Activated CD8-positive, alpha-beta memory T cell treated with anti-CD3 and anti-CD28 coated beads, Interleukin-2, amount 10 ng/mL, durations not matched to agents 7 days and 5 days (primary cell): ENCODE measurements at places on chromosomes 5 and 9. TPM values are rescaled to one million over a fixed set of nuclear protein-coding genes. Genes with fewer than 3 reads are reported as not detected.

GRCh38 chr9:14722391-14723035 lies at the start of gene CER1:
Gene CER1, minus strand, starts transcription at chr9:14722733. Its CDS starts 61 bp downstream, at chr9:14722672.
- peaks cover 21% of the 10 kb centered on the region for H3K27me3 ChIP-seq
- H3K36me3 ChIP-seq, result no peaks in the 10 kb centered on the region
- no peak within 1 kb of the TSS for H3K27ac ChIP-seq
- H3K4me3 ChIP-seq, result no peak within 1 kb of the TSS

DNA sequence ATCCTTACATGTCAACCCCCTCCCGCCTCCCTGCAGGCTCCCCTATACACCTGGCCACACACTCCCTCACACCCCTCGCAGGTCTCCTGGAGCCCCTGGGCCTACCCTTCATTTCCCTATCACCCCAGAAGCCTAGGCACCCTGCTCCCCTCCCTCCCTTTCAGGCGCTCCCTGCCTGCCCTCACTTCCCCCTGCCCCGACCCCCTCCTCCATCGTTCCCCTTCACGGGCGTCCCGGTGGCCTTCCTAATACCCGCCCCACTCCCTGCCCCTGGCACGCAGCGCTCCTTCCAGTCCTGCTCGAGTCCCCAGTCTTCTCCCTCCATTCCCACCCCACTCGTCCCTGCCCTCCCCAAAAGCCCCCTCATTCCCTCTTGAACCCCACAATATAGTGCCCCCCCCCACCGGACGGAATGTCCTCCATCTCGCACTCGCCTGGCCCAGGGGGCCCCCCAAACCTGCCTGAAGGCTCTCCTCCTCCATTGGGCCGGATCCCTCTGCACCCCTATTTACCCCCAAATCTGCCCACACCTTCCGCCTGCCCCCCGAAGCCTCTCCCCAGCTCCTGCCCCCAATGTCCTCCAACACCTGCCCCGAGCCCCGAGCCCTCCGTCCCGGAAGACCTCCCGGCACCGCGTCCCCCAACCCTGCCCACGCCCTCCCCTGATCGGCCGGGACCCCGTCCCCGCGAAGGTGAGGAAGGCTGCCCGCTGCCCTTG lies 746 bp downstream of the STRBP start:
- H3K27ac ChIP-seq, result no peak overlapping the region
- no peak for DNase-seq
- peaks cover 28% of the 10 kb centered on the region for H3K4me1 ChIP-seq
- H3K27me3 ChIP-seq, result peaks cover 3% of the 10 kb centered on the region
- no peaks in the 10 kb centered on the region for H3K36me3 ChIP-seq

The SPINK14 gene
- not detected for total RNA-seq

- H3K4me1 ChIP-seq, result peaks cover 36% of the 10 kb centered on the region
- H3K4me3 ChIP-seq, result peak overlapping the region; percentile 67
- no peaks in the 10 kb centered on the region for H3K27me3 ChIP-seq
- peak; percentile 50 for DNase-seq
- peaks cover 2% of the 10 kb centered on the region for H3K36me3 ChIP-seq
Observed at GRCh38 chr5:170334626-170335025, 37.0 kb upstream of the LCP2 start.

The PAEP gene
- total RNA-seq, result not detected

The SPOCK1 gene
- 0.38 TPM for total RNA-seq

DNA sequence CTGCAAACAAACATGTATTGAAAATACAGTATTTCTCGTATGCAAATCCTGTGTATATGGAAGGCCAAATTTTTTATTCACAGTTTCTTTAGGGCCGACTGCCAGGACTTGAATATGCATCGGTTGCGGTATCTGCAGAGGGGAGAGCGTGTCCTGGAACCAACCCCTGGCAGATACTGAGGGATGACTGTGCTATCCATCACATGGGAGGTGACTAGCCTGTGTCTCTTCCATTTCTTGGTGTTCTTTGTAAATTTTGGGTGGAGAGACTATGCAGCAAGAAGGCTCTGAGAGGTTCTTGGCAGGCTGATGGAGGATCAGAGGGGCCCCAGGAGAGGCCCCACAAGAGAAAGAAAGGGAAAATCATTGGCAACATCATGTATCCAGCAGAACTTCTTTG lies 384.3 kb downstream of the YTHDC2 start:
- no peak overlapping the region for H3K27ac ChIP-seq
- no peaks in the 10 kb centered on the region for H3K4me1 ChIP-seq
- no peak overlapping the region for H3K4me3 ChIP-seq

GRCh38 chr5:159240301-159240870 lies 22.7 kb upstream of the UBLCP1 start:
- no peaks in the 10 kb centered on the region for H3K4me1 ChIP-seq
- H3K4me3 ChIP-seq, result no peak overlapping the region
- H3K27ac ChIP-seq, result no peak overlapping the region
- DNase-seq, result no peak
- peaks cover 7% of the 10 kb centered on the region for H3K27me3 ChIP-seq

The BRIX1 gene
- 58.0 TPM for total RNA-seq

- H3K4me3 ChIP-seq, result no peak overlapping the region
- H3K27me3 ChIP-seq, result no peaks in the 10 kb centered on the region
- no peak for DNase-seq
- H3K4me1 ChIP-seq, result no peaks in the 10 kb centered on the region
Observed at GRCh38 chr9:72978744-72979143, 25.9 kb upstream of the ALDH1A1 start.

GRCh38 chr5:127518319-127518621 lies 830 bp downstream of the PRRC1 start:
- DNase-seq, result no peak
- peaks cover 20% of the 10 kb centered on the region for H3K4me1 ChIP-seq
- peaks cover 2% of the 10 kb centered on the region for H3K27me3 ChIP-seq
- H3K4me3 ChIP-seq, result peak overlapping the region; percentile 82
